Activated naive CD4-positive, alpha-beta T cell treated with anti-CD3 and anti-CD28 coated beads for 36 hours (primary cell): ENCODE measurements at places on chromosomes 2 and 18. TPM values are rescaled to one million over a fixed set of nuclear protein-coding genes. Genes with fewer than 3 reads are reported as not detected.

AFF3 gene
- 2.1 TPM for total RNA-seq

IRS1 gene
- total RNA-seq = 2.7 TPM

GRCh38 chr2:198162276-198162675 is 357.9 kb downstream of the PLCL1 start:
- no peaks in the 10 kb centered on the region for H3K27me3 ChIP-seq
- no peaks in the 10 kb centered on the region for H3K4me1 ChIP-seq
- H3K4me3 ChIP-seq = no peak overlapping the region
- H3K27ac ChIP-seq = no peak overlapping the region

DNA sequence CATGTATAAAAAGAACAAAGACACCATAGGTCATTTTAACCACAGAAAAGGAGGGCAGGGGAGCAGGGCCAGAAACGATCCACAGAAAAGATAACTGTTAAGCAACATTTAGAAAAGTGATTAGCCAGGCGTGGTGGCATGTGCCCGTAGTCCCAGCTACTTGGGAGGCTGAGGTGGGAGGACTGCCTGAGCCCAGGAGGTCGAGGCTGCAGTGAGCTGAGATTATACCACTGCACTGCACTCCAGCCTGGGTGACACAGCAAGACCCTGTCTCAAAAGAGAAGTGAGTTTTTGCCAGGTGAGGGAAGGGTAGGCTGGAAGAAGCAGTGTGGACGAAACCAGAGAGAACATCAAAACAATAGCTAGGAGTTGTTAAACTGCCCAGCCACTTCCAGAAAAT is 3.3 kb downstream of the WDR12 start:
- DNase-seq = no peak
- H3K27me3 ChIP-seq = no peaks in the 10 kb centered on the region
- no peak overlapping the region for H3K4me3 ChIP-seq

DNA sequence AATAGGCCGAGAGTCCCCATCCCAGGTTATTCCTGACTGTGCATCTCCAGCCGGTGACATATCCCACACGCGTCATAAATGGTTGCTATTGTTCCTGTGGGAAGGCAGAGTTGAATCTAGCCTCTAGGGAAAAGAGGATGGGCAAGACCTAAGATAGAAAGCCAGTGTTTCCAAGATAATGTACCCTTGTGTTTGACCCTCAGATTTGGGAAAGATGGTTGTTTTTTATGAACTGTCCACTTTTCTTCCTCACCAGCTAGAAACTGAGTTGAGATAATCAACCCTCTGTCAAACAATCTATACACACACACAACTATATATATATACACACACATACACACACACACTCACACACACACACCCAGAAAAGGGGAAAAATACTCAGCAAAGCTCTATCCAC is 131.0 kb downstream of the PRKCE start:
- H3K27ac ChIP-seq = no peak overlapping the region
- H3K27me3 ChIP-seq = no peaks in the 10 kb centered on the region
- H3K4me3 ChIP-seq = no peak overlapping the region
- peaks cover 12% of the 10 kb centered on the region for H3K4me1 ChIP-seq
